Heart left ventricle (tissue), 16 donors: ENCODE measurements at places on chromosomes 2 and 18. TPM values are rescaled to one million over a fixed set of nuclear protein-coding genes. Genes with fewer than 3 reads are reported as not detected.

GRCh38 chr2:65957886-65958285 lies 477.0 kb upstream of the MEIS1 start:
- no peaks in the 10 kb centered on the region for H3K36me3 ChIP-seq
- H3K27me3 ChIP-seq = no peaks in the 10 kb centered on the region
- no peak overlapping the region for H3K4me3 ChIP-seq
- no peak overlapping the region for H3K27ac ChIP-seq

GRCh38 chr2:135792401-135793150 lies 44.4 kb downstream of the LCT start:
- H3K36me3 ChIP-seq = no peaks in the 10 kb centered on the region
- H3K27me3 ChIP-seq = no peaks in the 10 kb centered on the region
- H3K4me3 ChIP-seq = no peak overlapping the region
- DNase-seq = no peak
- no peaks in the 10 kb centered on the region for H3K4me1 ChIP-seq
- no peak overlapping the region for H3K27ac ChIP-seq

Gene TET3
- total RNA-seq = 2.5 TPM

DNA sequence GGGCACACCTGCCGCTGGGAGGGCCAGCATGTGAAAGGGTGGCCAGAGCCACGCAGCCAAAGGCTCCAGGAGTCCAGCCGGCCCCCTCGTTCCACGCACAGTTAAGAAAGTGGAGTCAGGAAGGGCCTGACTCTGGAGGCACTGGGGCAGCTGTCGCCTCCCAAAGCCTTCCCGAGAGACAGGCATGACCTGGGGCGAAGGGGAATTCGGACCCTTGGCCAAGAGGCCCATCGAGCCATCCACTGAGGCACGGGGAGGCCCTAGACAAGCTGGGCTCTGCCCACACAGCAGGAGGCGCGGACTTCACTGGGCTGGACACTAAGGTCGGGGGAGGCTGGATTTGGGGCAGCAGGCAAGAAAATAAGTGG lies 38.5 kb upstream of the SNED1 start:
- no peaks in the 10 kb centered on the region for H3K36me3 ChIP-seq
- DNase-seq = peak; percentile 20
- peaks cover 20% of the 10 kb centered on the region for H3K4me1 ChIP-seq
- no peaks in the 10 kb centered on the region for H3K27me3 ChIP-seq
- no peak overlapping the region for H3K4me3 ChIP-seq

DNA sequence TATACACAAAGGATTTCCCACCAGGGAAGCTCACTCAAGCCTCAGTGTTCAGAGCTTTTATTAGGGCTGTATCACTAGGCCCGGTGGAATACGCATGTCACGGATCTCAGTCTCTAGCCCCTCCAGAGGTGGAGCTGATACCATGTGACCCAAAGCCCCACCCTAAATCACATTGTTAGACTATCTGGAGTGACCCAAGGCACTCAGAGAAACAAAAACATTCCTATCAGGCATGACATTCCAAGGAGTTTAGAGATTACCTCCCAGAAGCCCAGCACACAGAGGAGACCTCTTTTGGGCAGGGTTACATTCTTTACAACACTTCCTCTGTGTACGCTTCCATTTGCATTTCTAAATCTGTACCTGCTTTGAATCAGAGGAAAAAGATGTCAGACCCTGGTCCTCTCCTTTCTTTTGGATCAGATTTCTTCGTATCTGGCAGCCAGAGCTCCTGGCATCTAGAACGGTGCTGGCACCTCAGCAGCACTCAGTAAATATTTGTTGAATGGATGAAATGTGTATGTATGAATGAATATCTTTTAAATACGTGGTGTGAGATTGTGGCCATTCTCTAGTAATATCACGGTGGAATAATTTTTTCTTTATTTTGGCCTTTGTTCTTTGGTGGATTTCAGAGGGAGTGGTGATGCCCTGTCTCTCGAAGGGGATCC lies 37.7 kb upstream of the SMAD2 start:
- no peaks in the 10 kb centered on the region for H3K27me3 ChIP-seq
- H3K4me1 ChIP-seq = no peaks in the 10 kb centered on the region
- no peaks in the 10 kb centered on the region for H3K36me3 ChIP-seq
- H3K4me3 ChIP-seq = no peak overlapping the region

DNA sequence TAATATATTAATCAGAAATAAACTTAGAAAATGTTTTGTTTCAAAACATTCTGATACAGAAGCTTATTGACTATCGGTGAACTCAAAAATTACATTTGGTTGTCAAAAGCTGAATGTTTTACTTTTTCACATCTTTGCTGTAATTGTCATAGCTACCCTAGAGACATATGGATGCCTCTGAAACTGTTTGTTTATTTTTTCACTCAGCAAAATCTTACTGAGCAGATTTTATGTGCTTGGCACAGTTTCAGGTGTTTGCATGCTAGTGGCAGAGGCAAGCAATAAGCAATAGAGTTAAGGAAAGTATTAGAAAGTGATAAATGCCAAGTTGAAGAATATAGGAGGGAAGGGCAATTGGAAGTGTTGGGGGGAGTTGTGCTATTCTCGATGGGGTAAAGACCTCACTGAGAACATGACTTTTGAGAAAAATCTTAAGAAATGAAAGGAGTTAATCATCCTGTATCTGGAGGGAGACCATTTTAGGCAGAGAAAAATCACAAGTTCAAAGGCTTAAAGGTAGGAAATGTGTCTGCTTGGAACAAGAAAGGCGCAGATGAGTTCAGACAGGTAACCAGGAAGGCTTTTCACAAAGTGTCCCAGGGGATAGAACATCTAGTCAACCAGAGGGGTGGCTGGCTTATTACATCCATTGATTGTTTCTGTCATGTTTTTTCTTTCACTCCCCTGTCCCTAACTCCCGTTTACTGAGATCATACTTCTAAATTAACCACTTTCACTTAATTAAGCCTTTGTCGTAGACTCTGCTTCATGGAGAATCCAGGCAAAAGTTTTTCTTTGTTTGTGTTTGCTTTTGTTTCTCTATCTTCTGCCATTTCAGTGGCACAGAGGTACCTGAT lies 27.2 kb upstream of the COBLL1 start:
- no peak overlapping the region for H3K27ac ChIP-seq
- H3K4me1 ChIP-seq = no peaks in the 10 kb centered on the region
- no peaks in the 10 kb centered on the region for H3K36me3 ChIP-seq
- DNase-seq = no peak

- no peak overlapping the region for H3K4me3 ChIP-seq
- H3K27me3 ChIP-seq = no peaks in the 10 kb centered on the region
- no peak overlapping the region for H3K27ac ChIP-seq
- DNase-seq = no peak
- H3K4me1 ChIP-seq = no peaks in the 10 kb centered on the region
Observed at GRCh38 chr2:210798180-210798579, 241.8 kb downstream of the CPS1 start.

Gene COL4A3
- 0.96 TPM for total RNA-seq

GRCh38 chr2:40244675-40245074 lies 207.2 kb downstream of the SLC8A1 start:
- no peaks in the 10 kb centered on the region for H3K36me3 ChIP-seq
- H3K27ac ChIP-seq = peak overlapping the region; percentile 30
- no peak overlapping the region for H3K4me3 ChIP-seq
- peak; percentile 70 for DNase-seq
- H3K27me3 ChIP-seq = no peaks in the 10 kb centered on the region
- H3K4me1 ChIP-seq = peaks cover 76% of the 10 kb centered on the region

GRCh38 chr2:191740016-191740419 lies 62.1 kb downstream of the NABP1 start:
- no peak for DNase-seq
- no peaks in the 10 kb centered on the region for H3K4me1 ChIP-seq
- H3K36me3 ChIP-seq = no peaks in the 10 kb centered on the region
- no peak overlapping the region for H3K4me3 ChIP-seq

DNA sequence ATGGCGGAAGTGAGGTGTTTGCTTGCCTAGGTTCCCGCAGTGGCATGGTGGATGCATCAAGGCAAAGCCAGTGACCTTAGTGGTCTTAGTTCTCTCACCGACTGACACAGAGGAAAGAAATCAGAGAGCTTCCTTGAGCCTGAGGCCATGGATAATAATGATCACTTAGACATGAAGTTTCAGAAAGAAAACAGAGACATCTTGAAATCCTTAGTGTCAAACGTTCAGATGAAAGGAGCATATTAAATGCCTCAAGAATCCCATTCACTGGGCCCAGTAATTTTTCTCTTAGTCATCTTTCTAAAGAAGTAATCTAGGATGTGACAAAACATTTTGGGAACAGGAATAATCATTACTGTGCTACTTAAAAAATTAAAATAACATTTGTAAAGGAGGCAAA lies 35.2 kb downstream of the COPS8 start:
- no peaks in the 10 kb centered on the region for H3K36me3 ChIP-seq
- no peak overlapping the region for H3K27ac ChIP-seq
- H3K27me3 ChIP-seq = no peaks in the 10 kb centered on the region

- no peak for DNase-seq
- peaks cover 52% of the 10 kb centered on the region for H3K4me1 ChIP-seq
- H3K4me3 ChIP-seq = no peak overlapping the region
- no peaks in the 10 kb centered on the region for H3K36me3 ChIP-seq
- H3K27me3 ChIP-seq = no peaks in the 10 kb centered on the region
Observed at GRCh38 chr18:77054288-77054605, 78.3 kb downstream of the MBP start.

- no peak for DNase-seq
- no peaks in the 10 kb centered on the region for H3K4me1 ChIP-seq
- no peaks in the 10 kb centered on the region for H3K27me3 ChIP-seq
- H3K4me3 ChIP-seq = no peak overlapping the region
- H3K27ac ChIP-seq = no peak overlapping the region
Observed at GRCh38 chr2:111665011-111665410, 219.0 kb downstream of the ANAPC1 start.

DNA sequence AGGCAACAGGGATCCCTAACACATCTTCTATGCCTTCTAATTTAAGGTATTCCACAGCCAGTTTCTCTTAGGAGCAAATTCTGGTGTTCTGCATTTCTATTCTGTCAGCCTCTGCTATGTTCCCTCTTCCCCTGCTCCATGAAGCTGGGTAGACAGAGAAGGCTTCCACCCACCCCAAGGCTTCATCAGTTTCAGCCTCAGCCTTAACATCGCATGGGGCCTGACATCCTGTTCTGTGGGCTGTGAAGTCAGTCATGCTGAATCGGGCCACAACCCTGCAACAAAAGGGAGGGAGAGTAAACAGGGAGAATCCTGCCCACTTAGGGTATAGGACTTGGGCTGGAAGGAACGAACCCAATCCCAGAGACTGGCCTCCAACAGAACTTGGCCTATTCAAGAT lies 70.6 kb upstream of the PPM1B start:
- peaks cover 17% of the 10 kb centered on the region for H3K4me1 ChIP-seq
- H3K4me3 ChIP-seq = no peak overlapping the region
- no peak overlapping the region for H3K27ac ChIP-seq
- H3K36me3 ChIP-seq = no peaks in the 10 kb centered on the region
- H3K27me3 ChIP-seq = no peaks in the 10 kb centered on the region

Gene STARD6
- total RNA-seq = not detected

DNA sequence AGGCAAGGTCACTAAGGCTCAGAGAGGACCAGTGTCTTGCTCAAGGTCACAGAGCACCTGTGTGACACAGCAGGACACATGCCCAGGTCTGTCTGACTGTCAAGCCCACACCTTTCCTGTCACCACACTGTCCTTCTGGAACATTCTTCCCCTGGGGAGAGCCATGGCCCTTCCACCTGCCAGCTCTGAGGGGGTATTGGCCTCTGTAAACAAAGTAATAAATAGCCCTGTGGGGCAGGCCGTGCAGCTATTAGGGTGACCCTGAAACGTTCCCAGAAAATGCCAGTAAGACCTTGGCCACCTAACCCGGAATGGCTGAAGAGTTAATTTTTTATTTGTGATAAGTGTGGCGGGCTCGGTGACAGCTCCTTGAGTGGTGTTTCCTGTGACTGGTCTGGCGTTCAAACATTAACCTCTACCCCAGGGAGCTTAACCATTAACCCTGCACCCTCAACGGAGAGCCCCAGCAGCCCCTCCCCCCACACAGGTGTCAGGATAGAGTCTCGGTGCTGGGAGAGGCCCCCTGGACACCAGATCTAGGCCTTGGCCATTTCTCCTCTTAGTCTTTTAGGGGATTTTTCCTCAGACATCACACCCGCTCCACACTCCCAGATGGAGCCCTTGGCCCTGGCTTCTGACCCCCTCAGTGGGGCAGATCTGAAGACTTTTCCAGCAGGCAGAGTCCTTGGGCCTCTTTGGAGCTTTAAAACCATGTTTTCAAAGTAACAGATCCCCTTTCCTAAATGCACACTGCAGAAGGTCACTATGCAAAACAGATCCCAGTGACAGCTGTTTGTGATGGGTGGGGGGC lies 36.6 kb downstream of the SCTR start:
- H3K4me1 ChIP-seq = peaks cover 12% of the 10 kb centered on the region
- H3K27me3 ChIP-seq = no peaks in the 10 kb centered on the region
- H3K4me3 ChIP-seq = no peak overlapping the region
- no peak for DNase-seq
- peak overlapping the region; percentile 82 for H3K27ac ChIP-seq

Gene EVA1A
- 2.1 TPM for total RNA-seq

Gene TCF4
- 88.9 TPM for total RNA-seq

Gene KCNE4
- total RNA-seq = 3.7 TPM

Gene DSC3
- 10.9 TPM for total RNA-seq

DNA sequence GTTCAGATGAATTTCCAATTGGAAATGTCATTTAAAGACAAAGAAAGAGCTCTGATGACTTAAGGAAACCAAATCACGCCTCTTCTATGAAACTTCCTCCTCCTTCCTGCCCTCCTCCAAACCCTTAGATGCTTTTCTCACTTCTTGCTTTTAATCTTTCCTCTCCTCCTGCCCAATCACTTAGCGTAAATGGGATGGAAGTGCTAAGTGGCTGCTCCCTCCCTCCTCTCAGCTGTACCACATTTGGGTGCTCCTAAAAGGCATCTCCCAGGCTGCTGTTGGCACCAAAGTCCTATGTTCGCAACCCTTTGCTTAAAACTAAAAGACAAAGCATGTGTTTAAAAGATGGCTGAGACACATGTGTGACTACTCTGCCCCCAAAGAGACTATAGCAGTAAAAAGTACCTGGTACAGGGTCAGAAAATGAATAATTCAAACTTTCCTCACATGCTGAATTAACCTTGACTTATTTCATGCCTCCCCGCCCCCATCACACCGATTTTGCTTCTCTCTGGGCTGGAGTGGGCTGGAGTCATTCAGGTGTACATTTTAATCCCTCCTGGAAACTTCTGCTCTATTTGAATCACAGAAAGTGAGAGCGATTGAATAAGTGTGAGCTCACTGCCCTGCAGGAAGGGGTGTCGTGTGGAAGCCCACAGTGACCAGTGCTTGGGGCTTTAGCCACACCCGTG lies 59.2 kb upstream of the KLF7 start:
- H3K4me1 ChIP-seq = peaks cover 37% of the 10 kb centered on the region
- no peak overlapping the region for H3K4me3 ChIP-seq
- no peaks in the 10 kb centered on the region for H3K27me3 ChIP-seq
- H3K36me3 ChIP-seq = no peaks in the 10 kb centered on the region

Gene SLC4A3
- total RNA-seq = 484 TPM

Gene SGPP2
- total RNA-seq = 11.1 TPM
